NAMALWA (cell line): ENCODE measurements at places on chromosomes 7 and 10.

- DNase-seq: no peak
Observed at GRCh38 chr10:13231190-13231589, 3.0 kb downstream of the UCMA start.

DNA sequence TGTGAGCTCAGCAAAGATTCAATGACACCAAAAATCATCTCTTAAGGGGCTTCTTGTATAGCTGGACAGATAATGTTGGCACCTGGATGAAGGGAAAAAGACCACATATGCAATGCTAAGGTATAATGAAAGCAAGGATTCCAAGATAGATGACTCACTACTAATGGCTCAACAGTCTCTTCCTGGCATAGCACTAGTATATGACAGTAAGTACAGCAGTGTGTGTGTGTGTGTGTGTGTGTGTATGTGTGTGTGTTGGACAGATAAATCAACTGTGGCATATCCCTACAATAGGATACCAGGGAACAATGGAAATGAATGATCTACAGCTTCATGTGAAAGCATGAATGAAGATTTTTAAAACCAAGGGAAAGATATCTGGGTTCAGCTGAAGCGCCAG, 257.1 kb downstream of the SFMBT2 start:
- no peak for DNase-seq

DNA sequence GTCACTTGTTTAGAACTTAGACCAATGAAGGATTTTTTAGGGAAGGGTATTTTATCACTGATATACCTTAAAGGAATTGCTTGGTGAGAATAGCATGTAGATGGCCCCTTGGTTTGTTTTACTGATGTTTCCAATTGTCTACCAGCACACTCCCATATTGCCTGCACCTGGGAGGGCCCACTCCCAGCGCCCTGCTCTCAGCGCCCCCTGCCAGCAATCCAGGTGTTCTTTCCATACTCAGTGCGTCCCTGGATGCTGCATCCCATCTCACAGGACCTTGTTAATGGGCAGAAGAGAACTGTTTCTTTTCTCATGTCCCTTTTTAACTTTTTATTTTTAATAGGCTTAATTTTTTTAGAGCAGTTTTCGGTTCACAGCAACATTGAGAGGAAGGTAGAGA, 24.1 kb upstream of the SFRP5 start:
- DNase-seq: no peak

DNA sequence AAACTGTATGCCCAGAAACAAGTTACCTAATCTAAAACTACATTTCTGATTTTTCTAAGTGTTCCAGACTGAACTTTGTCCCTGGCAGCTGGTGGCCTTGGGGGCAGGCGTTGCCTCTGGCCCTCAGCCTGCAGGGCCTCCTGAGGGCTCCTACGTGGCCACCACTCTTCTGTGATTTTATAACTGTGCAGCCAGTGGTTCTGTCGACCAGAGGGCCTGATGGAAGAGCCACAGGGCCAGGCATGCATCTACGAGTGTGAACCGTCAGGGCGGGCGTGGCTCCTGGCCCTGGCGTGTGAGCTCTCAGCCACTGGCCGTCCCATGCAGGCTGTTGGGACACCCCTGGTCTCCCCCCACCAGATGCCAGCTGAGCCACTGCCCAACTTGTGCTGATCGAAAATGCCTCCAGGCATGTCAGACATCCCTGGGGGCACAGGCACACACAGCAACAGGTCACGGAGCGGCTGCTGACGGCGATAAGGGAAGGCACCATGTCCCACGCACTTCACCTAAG, 173.4 kb downstream of the ZMYND11 start:
- no peak for DNase-seq

DNA sequence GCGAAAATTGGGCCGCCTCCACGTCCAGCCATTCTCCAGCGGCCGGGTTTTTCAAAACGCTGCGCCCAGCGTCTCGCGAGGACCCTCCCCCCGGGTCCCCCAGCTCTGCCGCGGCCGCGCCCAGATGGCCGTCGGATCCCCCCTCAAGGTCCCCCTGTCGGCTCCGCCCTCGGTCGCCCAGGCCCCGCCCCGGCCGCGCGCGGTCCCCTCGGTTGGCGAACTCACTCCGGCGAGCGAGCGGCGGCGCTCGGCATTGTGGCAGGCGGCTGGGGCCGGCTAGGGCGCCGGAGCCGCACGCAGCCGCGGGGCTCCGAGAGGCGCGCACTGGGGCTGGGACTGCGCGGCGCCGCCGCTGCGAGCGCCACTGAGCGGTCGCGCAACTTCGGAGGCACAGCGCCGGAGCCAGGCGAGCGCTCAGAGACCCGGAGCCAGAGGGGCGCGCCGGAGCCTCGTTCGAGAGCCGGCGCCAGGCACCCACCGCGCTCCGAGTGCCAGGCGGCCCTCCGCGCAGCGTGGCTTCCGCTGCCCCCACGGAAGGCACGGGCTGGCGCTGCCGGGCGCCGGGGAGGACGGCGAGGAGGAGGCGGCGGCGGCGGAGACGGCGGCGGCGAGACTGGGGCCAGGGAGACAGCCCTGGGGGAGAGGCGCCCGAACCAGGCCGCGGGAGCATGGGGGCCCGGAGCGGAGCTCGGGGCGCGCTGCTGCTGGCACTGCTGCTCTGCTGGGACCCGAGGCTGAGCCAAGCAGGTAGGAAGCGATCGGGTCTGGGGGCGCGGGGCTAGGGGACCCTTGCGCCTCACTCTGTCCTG, at the start of gene UNC5B:
Gene UNC5B, plus strand, starts transcription at position 253 of the 809 bp plus-strand sequence. Its CDS starts 416 bp downstream, at position 669.
- no peak for DNase-seq

DNA sequence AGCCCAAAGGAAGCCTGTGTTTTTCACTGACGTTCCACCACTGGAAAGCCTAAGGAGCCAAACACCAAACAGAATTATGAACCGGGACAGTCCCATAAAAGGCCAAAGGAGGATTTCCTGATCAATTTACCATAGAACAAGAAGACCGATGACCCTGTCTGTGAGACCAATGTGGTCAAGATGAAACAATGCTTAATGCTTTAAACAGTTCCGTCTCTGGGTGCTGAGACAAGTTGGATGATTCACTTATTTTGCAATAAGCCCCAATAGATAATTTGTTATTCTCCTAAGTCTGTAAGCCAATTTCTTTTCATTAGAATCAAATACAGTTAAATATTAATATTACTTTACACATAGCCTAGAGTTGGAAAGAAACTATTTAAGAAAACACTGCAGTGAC, 134.9 kb downstream of the MICU1 start:
- DNase-seq: no peak

DNA sequence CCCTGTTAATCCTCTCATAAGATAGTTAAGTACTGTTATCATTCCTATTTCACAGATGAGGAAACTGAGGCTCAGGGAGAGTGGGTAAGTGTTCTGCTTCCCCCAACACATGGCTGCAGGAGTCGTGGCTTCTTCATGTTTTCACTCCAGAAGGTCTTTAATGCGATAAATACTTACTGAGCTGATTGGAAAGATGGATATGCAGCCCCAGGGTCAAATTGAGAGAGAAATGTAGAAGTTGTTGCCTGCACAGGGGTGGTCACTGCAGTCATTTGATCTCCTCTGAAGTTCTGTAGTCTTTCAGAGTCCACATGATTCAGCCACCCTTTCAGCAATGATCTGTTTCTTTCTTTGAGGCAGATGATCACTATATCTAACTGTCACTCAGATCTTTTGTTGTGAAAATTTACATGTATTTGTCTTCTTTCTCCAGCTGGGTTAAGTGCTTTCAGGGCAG, 29.3 kb downstream of the CRCP start:
- DNase-seq: no peak

- no peak for DNase-seq
Observed at GRCh38 chr10:122494833-122495232, 33.5 kb downstream of the HTRA1 start.

DNA sequence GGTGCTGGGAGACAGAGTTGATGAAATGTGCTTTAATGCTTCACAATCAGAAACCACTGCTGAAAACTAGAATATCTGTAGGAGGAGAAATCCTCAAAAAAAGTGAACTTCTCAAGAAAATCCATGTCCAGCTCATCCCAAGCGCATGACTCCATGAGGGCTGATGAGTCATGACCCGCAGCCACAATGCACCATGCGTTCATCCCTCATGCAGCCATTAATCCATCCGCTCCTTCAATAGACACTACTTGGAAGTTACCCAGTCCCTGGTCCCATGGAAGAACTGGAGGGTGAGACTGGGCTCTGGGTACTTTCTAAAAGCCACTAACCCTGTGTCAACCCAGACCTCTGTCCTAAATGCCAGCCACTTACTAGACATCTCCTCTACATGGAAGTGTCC, 24.4 kb downstream of the TMEM273 start:
- no peak for DNase-seq
